ENCODE measurements at places on chromosomes 16 and 17.

DNA sequence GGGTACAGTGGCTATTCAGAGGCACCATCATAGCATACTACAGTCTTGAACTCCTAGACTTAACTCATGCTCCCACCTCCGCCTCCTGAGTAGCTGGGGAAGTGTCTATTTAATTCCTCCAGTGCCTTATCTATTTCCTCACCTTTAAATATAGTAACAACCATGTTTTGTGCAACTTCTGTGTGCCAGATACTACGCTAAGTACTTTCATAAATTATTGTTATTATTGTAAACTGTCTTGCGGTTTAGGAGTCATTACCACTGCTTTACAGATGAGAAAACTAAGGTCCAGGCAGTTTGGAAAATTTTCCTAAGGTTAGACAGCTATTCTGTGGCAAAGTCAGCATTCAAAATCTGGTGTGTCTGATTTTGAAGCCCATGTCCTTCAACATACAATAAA, 359.1 kb upstream of the XYLT1 start:
- no peak for DNase-seq

- peak; percentile 89 for DNase-seq
Observed at GRCh38 chr17:4789951-4790704, 1.4 kb downstream of the GLTPD2 start.

GRCh38 chr16:8155275-8155674, 435.0 kb downstream of the TMEM114 start:
- DNase-seq: no peak

DNA sequence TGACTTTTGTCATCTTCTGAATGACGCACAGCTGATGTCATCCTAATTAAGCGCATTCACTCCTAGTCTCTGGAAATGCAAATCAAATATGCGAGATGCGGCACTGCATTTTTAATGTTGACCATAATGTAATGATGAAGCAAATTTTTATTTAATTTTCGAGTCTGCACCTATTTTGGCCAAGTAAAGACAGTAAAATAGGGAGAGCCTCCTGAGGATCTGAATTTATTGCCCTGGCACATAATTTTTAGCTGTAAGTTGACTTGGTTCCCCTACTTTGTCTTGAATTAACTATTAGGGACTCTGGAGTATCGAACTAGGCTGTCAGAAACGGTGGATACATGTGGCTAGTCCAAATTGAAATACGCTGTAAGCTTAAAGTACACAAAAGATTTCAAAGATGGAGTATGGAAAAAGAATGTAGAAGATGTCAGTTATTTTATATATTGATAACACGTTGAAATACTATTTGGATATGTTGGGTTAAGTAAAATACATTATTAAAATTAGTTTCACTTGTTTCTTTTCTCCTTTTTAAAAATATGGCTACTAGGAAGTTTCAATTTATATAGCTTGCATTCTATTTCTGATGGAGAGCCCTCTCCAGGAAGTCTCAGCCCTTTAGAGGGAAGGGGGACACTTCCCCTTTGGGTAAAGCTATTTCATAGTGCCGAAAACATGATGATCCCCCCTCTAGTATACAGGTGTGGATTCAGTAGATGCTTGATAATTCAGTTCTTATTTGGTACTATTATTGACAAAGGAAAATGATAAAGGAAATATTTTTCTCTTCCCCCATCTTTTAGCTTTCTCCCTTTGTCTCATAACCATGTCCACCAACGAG, 991 bp downstream of the KPNA2 start:
- DNase-seq: no peak

DNA sequence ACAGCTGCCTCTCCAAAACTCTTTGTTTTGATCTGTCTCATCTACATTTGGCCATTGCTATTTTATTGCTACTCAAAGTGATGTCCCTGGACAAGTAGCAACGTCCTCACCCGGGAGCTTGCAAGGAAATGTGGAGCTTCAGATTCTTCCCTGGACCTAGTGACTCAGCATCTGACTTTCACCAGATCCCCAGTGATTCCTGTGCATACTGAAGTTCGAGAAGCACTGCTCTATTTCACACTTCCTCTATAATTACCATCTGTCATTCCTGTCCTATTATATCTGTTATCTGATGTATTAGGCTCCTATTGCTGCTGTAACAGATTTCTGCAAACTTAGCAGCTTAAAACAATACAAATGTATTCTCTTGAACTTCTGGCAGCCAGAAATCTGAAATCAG, 28.5 kb upstream of the VAT1L start:
- DNase-seq: no peak

DNA sequence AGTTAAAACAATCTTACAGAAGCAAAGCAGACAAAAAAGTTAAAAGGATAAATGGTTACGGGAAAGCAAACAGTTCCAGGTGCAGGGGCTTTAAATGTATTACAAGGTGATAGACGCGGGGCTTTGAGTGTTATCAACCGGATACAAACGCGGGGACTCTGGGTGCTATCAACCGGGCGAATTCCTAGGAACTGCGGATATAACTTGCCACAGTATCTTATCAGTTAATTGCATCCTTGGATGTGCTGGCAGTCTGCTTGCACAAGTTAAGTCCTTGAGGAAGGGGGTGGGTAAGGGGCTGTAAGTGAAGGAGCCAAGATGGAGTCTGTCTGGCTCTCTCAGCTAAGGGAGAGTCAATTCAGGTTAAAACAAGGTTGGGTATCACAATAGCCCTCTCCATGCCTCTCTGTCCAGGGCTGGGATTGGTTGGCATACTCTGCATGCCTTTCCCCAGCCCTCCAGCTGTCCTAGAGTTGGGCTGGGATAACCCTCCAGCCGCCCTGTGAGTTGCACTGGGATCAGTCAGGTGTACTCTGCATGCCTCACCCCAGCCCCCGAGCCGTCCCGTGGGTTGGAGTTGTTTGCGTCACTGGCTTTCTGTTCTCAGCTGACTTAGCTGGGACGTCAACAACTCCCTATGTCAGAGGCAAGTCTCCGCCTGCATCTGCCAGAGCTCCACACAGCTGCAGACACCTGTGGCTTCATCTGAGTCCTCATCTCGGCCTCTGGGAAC, 40.9 kb downstream of the TMEM235 start:
- no peak for DNase-seq

DNA sequence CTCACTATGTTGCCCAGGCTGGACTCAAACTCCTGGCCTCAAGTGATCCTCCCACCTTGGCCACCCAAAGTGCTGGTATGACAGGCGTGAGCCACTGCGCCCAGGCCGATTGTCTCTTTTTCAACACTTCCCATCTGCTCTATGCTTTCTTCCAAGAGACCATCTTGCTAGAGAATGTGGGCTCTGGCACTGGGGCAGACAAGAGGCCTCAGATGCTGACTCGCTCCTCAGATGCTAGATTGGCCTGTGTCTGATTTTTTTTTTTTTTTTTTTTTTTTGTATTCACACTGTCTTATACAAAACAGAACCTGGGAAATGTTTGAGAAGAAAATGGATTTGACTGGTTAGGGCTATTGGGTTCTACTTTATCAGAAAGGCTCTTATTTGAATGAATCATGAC, 58.2 kb downstream of the CYB5D2 start:
- DNase-seq: no peak

GRCh38 chr17:3575511-3575910, 17.9 kb upstream of the TRPV3 start:
- DNase-seq: no peak

DNA sequence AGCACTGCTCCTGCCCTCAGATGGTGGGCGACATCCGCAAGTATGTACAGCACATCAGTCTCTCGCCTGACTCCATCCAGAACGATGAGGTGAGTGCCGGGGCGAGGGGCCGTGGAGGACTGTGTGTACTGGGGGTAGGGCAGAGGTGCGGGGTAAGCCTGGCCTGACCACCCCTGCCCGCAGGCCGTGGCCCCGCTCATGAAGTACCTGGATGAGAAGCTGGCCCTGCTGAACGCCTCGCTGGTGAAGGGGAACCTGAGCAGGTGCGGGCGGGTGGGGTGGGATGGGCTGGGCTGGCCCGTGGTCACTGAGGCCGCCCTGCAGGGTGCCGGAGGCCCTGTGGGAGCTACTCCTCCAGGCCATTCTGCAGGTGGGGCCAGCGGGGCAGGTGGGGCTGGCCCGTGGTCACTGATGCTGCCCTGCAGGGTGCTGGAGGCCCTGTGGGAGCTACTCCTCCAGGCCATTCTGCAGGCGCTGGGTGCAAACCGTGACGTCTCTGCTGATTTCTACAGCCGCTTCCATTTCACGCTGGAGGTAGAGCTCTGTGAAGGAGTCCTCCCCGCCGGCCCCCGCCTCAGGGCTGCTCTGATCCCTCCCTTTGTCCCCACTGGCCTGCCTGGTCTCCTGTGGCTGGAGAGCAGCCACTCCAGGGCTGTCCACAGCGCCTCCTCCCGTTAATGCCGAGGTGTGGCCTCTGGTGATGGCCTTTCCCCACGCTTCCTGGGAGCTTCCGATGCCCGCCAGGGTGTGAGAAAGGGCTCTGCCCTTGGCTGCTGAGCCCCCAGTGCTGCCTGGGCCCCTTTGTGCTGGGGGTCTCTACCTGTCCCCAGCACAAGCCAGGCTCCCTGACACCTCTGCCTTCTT, 5.0 kb downstream of the TSR3 start:
- DNase-seq: no peak

GRCh38 chr17:74070998-74071679, 132.3 kb upstream of the RPL38 start:
- no peak for DNase-seq

GRCh38 chr16:66717776-66718175, 21.2 kb upstream of the CMTM4 start:
- DNase-seq: no peak

DNA sequence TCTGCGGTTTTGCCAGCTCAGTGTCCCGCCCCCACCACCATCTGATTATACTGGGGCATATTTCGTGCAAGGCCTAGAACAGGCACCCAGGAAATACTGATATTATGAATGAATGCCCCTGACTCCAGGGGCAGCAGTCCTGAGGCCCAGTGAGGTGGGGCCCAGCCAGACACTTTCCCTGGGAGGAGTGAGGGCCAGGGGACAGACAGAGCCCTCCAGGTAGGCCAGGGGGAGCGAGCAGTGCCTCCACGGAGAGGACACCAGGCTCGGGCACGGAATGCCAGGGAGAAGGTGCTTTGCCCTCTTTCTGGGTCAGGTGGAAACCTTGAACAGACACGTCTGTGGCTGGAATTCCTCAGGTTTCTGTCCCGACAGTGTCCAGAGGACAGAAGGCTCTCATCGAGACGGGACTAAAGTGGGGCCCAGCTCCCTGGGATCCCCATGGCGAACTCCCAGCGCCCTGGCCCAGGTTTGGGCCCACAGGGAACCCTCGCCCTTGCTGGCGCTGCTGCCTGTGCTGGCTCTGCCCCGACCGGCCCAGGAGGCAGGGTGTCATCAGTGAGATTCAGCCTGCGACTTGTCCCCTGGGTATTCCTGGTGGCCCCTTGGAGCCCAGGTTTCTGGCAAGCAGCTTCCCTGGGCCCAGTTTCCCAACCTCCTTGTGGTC, 4.3 kb downstream of the KATNB1 start:
- no peak for DNase-seq

- DNase-seq: no peak
Observed at GRCh38 chr17:44751806-44752205, 7.0 kb upstream of the ADAM11 start.

- DNase-seq: no peak
Observed at GRCh38 chr16:88867581-88868246, 1.3 kb upstream of the PABPN1L start.

DNA sequence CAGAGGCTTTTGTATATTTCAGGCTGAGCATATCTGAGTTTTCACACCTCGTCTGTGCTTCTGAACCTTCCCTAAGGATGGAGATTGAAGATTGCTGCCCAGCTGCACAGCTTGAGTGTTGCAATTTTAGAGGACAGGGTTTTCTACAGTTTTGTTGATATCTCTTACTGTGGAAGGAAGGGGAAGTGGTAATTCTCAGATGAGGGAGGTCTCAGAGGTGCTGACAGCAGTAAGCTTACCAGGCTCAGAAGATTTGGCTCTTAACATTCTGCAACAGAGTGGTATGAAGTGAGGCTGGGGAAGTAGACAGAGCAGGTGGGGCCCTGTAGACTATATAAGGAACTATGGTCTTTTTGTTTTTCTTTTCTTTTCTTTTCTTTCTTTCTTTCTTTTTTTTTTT, 45.8 kb upstream of the ARHGAP17 start:
- DNase-seq: no peak

- DNase-seq: no peak
Observed at GRCh38 chr16:80079072-80079471, 461.7 kb upstream of the DYNLRB2 start.

- no peak for DNase-seq
Observed at GRCh38 chr17:56821847-56822534, 11.7 kb downstream of the C17orf67 start.

GRCh38 chr16:23290189-23291062, 11.7 kb upstream of the SCNN1B start:
- no peak for DNase-seq

- no peak for DNase-seq
Observed at GRCh38 chr17:65143889-65144604, 6.9 kb downstream of the RGS9 start.

DNA sequence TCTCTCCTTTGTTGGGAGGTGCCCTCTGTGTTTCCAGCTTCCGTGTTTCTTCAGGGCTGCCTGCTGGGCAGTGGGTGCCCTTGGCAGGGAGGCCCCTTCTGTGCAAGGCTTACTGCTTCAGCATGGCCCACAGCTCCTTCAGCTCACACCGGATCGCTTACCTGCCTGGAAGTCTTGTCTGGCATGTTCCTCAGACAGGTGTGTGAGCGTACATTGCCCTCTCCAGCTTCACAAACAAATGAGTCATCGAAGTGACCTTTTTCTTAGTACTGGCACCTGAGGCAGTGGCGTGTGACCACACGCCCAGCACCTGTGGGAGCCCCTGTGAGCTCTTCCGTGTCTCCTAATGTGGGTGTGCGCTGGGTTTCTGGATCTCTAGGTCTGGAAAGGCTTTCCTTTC, 3.5 kb downstream of the RAB40C start:
- no peak for DNase-seq

DNA sequence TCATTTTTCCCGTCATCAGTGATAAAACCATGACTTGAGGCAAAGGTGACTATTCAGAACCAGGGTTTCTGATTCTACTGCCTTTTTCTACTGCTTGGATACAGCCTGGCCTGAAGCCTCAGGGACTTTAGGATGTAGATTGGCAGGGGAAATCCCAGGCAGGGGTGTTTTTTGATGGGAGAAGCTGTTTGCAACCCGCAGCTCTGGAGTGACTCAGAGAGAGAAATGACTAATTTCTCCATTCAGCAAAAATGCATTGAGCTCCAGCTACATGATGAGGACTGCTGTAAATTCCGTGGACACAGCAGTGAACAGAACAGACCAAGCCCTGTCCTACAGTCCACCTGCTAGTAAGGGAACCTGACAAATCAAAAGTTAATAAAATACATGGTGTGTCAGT, 560.6 kb downstream of the CDH13 start:
- DNase-seq: no peak

DNA sequence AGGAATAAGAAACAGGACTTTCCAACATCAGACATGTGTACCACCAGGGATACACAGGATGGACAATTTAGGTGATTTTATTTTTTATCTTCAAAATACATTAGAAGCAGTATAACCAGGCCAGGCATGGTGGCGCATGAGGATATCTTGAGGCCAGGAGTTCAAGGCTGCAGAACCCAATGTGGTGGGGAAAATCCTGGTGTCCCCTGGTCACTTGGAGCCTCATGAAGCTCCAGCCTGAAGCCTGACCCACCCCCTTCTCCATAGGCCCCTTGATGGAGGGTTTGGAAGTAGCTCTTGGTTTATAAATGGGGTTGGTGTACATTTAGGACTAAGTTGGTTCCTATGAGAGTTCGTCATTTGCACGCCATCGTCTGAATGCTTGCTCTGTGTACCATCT, 88.6 kb downstream of the MYH11 start:
- DNase-seq: no peak
